Heart left ventricle (tissue), 16 donors: ENCODE measurements at places on chromosomes 11 and 22.

- DNase-seq, result no peak
These were observed 109.8 kb downstream of the ZNF280B start for GRCh38 chr22:22398530-22399327.

- DNase-seq, result no peak
These were observed 15.3 kb upstream of the RAB30 start for GRCh38 chr11:83087035-83087434.

DNA sequence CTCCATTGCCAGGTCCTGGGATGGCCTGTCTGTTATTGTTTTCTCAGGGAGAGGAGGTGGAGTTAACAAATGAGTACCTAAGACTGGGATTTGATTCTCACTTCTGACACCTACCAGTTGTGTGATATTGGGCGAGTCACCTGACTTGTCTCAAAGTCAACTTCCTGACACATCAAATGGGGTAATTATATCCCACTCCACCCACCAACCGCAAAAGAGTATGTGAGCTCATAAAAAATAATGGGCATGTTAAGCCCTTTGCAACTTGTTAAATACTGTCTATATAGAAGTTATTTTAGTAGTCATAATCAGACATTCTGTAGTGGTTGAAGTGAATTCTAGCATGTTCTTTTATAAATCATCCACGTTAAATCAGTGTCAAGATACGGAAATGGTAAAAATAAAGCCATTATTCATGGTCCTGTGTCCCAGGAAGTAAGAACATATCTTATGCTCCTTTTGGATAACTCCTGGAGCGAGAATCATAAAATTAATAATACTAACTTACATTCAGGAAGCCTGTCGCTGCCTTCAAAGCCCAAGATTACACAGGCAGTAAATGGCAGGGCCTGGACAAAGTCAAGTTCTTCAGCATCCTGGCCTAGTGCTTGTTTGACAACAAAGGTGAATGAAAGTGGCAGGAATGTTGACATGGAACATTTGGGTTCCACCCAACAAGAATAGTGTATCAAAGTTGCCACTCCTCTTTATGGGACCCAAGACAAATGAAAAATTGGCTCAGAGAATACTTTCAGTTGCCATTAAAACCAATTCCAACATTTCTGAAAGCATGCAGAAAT, 54.3 kb downstream of the SYTL2 start:
- no peak for DNase-seq

DNA sequence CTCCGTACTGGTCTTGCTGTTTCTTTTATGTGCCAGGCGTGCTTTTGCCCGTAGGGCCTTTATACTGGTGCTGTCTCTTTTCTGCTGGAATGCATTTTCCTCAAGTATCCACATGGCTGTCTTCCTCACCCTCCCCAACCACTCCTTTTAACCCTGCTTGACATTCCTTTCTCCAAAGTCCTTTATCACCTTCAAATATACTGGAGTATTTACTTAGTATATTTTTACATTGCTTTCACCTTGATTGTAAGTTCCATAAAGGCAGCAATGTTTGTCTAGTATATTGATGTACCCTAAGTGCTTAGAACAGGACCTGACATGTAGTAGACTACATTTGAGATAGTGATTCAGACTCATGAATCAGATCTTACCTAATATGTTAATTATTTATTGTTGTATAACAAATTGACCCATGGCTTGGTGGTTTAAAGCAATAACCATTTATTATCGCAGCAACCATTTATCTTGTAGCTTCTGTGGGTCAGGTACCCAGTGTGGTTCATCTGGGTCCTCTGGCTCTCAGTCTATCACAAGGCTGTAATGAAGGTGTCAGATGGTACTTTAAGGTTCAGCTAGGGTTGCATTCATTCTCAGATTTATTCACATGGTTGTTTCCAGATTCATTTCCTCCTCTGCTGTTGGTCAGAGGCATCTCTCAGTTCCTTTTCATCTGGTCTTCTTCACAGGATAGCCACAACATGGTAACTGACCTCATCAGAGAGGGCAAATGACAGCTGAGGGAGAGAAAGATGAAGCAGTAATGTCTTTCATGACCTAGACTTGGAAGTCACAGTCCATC, 34.2 kb downstream of the DDX10 start:
- DNase-seq, result no peak

GRCh38 chr11:102267609-102268008, 49.7 kb upstream of the BIRC3 start:
- no peak for DNase-seq

DNA sequence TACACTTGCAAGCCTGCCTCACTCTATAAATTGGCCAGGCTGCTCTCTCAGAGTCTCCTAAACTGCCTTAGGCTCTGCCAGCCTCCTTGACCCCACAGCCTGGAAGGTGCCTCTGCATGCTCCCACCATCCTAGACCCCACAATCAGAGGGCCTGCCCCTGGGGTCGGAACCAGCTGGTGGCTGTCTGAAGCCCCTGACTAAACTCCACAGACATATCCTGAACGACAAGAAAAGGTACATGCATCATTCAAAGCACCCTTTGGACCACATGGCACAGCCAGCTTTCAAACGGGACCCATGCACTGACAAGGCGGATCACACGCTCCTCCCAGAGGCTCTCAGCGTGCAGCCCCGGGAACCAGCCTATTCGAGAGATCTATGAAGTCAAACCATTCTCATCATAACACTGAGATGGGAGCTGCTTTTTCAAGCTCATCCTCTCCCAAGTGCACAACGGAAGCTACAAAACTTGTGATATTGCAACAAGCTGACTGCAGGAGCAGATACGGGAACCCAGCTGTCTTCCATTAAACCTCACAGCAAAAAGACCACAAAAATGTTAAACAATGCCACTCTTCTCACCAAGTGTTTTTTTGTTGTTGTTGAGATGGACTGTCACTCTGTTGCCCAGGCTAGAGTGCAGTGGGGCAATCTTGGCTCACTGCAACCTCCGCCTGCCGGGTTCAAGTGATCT, 8.1 kb downstream of the SHANK2 start:
- no peak for DNase-seq

DNA sequence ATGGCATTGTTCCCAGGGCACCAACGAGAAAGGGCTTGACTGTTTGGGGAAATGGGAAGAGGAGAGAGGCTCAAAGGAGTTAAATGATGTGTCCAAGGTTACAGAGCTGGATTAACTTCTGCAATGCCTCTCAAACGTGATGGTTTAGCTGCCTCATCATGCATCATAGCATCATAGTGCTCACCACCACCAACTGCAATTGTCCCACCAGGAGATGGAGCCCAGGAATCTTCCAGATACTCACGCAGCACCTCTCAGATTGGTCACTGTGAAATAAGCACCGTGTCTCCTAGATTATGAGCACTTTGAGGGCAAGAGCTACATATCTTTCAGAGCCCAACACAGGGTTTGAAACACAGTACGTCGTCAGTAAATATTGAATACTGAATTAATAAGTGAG, 69.2 kb downstream of the PRSS23 start:
- DNase-seq, result no peak

GRCh38 chr11:26805001-26805400, 83.1 kb upstream of the SLC5A12 start:
- no peak for DNase-seq

GRCh38 chr22:39080052-39080762, 3.1 kb downstream of the APOBEC3G start:
- DNase-seq, result no peak

DNA sequence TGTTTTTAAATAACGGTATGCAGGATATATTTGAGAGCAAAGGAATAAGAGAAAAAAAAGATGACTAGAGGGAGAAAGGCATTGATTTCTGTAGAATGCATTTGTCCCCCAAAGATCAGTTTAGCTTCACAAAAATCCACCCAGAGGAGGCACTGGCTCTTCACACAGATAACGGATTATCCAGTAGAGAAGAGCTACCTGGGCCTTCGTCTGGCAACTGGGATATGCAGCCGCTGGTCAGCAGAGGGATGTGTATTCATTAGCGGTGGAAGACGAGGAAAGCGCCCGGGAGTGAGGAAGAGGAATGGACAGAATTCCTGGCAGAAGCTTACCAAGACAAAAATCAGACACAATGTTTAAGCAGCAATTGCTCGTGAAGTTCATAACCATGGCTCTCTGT, 5.6 kb upstream of the WT1 start:
- no peak for DNase-seq

DNA sequence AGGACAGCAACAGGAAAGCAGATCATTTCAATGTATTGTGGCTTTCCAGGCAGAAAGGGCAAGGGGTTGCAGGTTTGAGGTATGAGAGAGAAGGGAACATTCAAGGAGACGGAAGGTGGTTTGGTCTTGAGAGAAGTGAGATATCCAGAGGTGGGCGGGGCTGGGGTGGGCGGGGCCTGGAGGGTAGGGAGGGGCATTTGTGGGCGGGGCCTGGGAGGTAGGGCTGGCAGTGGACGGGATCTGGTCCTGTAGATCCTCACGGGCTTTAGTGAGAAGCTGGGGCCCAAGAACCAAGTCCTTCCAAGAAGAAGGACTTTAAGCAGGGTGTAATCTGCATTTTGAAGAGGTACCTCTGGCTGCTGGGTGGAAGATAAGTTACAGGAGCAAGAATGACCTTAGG, 199.2 kb downstream of the MN1 start:
- DNase-seq, result no peak

DNA sequence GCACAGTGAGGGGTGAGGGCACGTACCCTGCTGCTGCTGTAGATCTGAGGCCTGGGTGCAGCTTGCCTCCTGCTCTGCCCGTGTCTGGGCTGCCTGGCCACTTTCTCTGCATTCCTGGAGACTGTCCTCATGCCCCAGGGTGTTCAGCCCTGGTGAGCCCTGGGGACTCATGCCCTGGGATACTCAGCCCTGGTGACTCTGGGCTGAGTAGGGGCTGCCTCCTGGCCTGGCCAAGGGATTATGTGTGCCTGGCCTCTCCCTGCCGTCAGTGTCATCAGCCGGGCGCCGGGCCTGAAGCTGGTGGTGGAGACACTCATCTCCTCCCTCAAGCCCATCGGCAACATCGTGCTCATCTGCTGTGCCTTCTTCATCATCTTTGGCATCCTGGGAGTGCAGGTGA, 94.7 kb downstream of the CACNA1I start:
- no peak for DNase-seq

- DNase-seq, result peak; percentile 61
These were observed 82.8 kb downstream of the FLI1 start for GRCh38 chr11:128776424-128777284.

- DNase-seq, result no peak
These were observed 28.1 kb downstream of the F2 start for GRCh38 chr11:46747150-46747549.

- no peak for DNase-seq
These were observed 10.8 kb downstream of the OPCML start for GRCh38 chr11:133521502-133521901.
